ENCODE measurements at places on chromosomes 13 and 19. TPM values are rescaled to one million over a fixed set of nuclear protein-coding genes. Genes with fewer than 3 reads are reported as not detected.

DNA sequence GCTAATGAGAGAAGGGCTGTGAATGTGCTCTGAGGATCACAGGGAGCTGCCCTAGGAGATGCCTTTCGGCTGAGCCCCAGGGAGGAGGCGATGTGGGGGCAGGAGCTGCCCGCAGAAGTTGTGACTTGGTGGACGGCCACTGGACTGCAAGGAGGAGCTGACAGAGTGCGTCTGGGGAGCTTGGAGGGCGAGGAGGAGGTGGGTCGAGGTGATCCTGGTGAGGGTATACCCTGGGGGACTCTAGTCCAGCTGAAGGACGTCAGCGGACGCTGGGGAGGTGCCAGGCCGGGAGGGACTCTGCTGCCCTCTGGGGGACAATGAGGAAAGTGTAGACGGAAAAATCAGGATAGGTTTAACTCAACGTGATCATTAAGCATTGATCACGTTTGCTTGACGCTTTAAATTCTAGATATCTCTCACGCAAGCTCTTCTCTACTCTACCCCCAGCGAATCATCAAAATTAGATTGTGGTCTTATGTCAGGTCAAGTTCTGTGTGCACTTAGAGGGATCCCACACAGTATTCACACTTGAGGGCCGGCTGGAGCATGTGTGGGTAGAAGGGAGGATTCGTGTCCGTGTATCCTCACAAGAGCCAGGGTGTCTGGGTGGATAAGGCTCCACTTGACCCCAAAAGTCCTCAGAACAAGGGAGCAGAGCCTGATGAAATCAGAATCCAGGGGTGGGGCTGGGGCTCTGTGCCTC lies 3.3 kb upstream of the CEACAM7 start:
- no peak overlapping the region for H3K27ac ChIP-seq
- H3K4me1 ChIP-seq = no peaks in the 10 kb centered on the region
- H3K36me3 ChIP-seq = no peaks in the 10 kb centered on the region
- no peak overlapping the region for H3K4me3 ChIP-seq
- DNase-seq = no peak

DNA sequence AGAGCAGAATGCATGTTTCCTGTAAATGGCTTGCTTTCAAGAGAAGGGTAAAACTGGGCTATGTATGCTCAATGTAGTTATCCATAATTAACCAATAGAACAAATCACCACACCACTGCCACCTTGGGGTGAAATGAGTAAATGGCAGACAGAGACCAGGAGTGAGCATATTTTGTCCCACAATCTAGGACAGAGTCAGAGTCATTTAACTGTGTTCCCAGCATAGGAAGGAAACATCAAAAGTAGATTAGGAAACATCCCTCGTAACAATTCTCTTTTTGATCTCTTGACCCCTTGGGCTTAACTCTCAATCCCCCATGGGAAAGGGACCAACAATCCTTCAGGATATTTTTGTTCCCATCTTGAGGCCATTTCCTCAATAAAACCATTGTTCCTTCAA lies 224.8 kb downstream of the NHLRC3 start:
- H3K36me3 ChIP-seq = no peaks in the 10 kb centered on the region
- no peak overlapping the region for H3K4me3 ChIP-seq
- no peaks in the 10 kb centered on the region for H3K27me3 ChIP-seq
- peaks cover 2% of the 10 kb centered on the region for H3K4me1 ChIP-seq
- H3K27ac ChIP-seq = no peak overlapping the region

- no peaks in the 10 kb centered on the region for H3K36me3 ChIP-seq
- DNase-seq = no peak
- H3K27me3 ChIP-seq = no peaks in the 10 kb centered on the region
These were observed 1433.0 kb downstream of the UQCRFS1 start for GRCh38 chr19:27779954-27780353.

- no peaks in the 10 kb centered on the region for H3K4me1 ChIP-seq
- no peaks in the 10 kb centered on the region for H3K27me3 ChIP-seq
- H3K4me3 ChIP-seq = no peak overlapping the region
- no peak overlapping the region for H3K27ac ChIP-seq
- no peak for DNase-seq
- H3K36me3 ChIP-seq = no peaks in the 10 kb centered on the region
These were observed 1187.7 kb upstream of the PCDH9 start for GRCh38 chr13:68417801-68418200.

DNA sequence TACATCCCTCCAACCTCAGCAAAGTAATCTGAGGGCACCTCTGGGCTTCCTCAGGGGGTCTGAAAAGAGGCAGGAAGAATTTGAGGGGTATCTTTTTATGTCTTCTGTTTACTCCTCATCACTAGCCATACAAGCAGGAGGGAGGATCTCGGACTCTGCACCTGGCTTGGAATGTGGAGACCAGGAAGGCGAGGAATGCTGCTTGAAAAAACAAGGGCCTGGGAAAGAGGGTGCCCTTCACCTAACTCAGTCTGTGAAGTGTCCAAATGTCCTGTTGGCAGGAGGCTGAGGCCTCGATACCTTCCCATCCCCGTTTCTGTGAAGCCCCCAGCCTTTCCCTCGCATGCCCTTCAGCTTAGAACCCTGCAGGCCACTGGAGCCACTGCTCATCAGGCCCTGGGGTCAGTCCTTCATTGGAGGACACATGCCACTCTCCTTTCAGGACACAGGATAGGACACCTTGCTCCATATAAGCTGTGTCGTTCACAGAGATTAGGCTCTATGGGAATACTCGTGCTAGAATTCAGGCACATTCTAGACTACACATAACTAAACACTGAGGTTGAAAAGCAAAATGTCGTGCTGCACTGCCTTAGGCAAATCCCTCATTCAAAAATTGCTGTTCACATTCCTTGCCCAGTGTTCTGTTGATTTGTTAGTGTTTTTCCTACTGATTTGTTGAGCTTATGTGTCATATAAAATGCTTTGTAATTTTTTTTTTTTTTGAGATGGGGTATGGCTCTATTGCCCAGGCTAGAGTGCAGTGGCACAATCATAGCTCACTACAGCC lies 49.7 kb downstream of the ESD start:
- DNase-seq = no peak
- H3K27me3 ChIP-seq = no peaks in the 10 kb centered on the region
- H3K27ac ChIP-seq = no peak overlapping the region
- H3K4me3 ChIP-seq = no peak overlapping the region

GRCh38 chr19:49133621-49134454 lies 14.5 kb downstream of the PPFIA3 start:
- H3K4me1 ChIP-seq = no peaks in the 10 kb centered on the region
- no peak overlapping the region for H3K27ac ChIP-seq
- no peaks in the 10 kb centered on the region for H3K27me3 ChIP-seq
- H3K4me3 ChIP-seq = peak overlapping the region; percentile 7

DNA sequence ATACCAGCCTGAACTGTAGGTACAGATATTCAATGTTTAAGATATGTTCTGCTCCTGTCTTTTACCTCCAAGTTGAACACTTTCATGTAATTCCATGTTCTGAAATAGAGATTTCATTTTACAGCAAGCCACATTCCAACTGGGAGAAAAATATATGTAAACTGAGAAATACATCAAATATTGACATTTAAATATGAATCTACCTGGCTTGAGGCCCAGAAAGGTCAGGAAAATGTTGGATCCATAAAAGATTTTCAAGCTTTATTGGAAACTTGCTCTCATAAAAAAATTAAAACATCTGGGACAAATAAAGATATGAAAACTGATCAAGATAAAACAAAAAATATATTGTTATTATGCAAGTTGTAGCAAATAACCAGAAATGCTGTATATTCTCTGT lies 1078.7 kb upstream of the ATXN8OS start:
- H3K27ac ChIP-seq = no peak overlapping the region
- H3K4me3 ChIP-seq = no peak overlapping the region
- H3K4me1 ChIP-seq = no peaks in the 10 kb centered on the region
- no peak for DNase-seq

GRCh38 chr13:77579959-77580358 lies 44.5 kb downstream of the SCEL start:
- DNase-seq = no peak
- no peaks in the 10 kb centered on the region for H3K36me3 ChIP-seq
- H3K27ac ChIP-seq = no peak overlapping the region
- H3K4me3 ChIP-seq = no peak overlapping the region
- H3K4me1 ChIP-seq = no peaks in the 10 kb centered on the region

DNA sequence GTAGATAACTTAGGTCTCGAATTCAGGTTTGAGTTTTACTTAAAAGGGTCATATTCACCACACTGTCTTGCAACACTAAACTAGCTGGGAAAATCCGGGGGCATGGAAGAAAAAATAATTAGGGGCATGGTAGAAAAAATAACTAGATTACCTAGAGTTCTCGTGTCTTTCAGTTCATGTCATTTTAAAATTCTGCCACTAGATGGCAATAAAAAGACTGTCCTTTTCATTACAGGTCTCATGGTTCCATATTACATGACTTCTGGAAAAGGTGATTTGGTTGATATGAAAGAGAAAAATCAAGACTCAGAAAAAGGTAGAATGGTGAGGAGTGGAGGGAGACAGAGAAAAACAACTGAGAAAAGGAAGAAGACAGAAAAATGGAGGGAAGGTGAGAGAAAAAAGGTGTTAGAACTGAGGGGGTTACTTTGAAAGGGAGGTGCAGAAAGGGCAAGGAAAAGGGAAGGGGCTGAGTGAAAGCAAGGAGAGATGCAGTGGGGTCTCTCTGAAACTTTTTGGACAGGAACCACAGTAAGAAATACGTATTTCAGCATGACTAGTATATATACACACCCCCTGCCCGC lies 299.0 kb downstream of the KLF12 start:
- H3K36me3 ChIP-seq = no peaks in the 10 kb centered on the region
- H3K4me1 ChIP-seq = no peaks in the 10 kb centered on the region
- no peak for DNase-seq
- no peak overlapping the region for H3K4me3 ChIP-seq
- H3K27me3 ChIP-seq = no peaks in the 10 kb centered on the region
- no peak overlapping the region for H3K27ac ChIP-seq

GRCh38 chr13:99220199-99220935 lies 19.7 kb downstream of the UBAC2 start:
- no peak for DNase-seq
- no peaks in the 10 kb centered on the region for H3K36me3 ChIP-seq
- H3K4me1 ChIP-seq = no peaks in the 10 kb centered on the region
- no peak overlapping the region for H3K27ac ChIP-seq
- H3K27me3 ChIP-seq = no peaks in the 10 kb centered on the region

- no peaks in the 10 kb centered on the region for H3K36me3 ChIP-seq
- no peaks in the 10 kb centered on the region for H3K27me3 ChIP-seq
- peak; percentile 77 for DNase-seq
- peak overlapping the region; percentile 99 for H3K27ac ChIP-seq
- peak overlapping the region; percentile 53 for H3K4me3 ChIP-seq
- H3K4me1 ChIP-seq = peaks cover 9% of the 10 kb centered on the region
These were observed 2.5 kb downstream of the LDLR start for GRCh38 chr19:11091703-11092153.

GRCh38 chr13:97068151-97068550 lies 73.9 kb upstream of the OXGR1 start:
- no peak for DNase-seq
- no peaks in the 10 kb centered on the region for H3K27me3 ChIP-seq
- no peak overlapping the region for H3K4me3 ChIP-seq
- no peak overlapping the region for H3K27ac ChIP-seq
- no peaks in the 10 kb centered on the region for H3K36me3 ChIP-seq

DNA sequence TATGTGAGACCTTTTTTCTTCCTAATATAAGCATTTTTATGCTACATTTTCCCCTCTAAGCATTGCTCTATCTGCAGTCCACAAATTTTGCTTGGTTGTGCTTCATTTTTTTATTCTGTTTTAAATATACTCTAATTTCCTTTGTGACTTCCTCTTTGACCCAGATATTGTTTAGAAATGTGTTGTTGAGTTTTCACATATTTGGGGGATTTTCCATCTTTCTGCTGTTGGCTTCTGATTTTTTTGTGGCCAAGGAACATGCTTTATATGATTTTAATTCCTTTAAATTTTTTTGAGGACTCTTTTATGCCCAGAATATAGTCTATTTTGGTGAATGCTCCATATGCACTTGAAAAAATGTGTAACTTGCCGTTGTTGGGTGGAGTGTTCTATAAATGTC lies 22.9 kb downstream of the UBAC2 start:
- H3K36me3 ChIP-seq = no peaks in the 10 kb centered on the region
- DNase-seq = no peak
- H3K4me3 ChIP-seq = no peak overlapping the region
- H3K27me3 ChIP-seq = no peaks in the 10 kb centered on the region
- no peaks in the 10 kb centered on the region for H3K4me1 ChIP-seq

DNA sequence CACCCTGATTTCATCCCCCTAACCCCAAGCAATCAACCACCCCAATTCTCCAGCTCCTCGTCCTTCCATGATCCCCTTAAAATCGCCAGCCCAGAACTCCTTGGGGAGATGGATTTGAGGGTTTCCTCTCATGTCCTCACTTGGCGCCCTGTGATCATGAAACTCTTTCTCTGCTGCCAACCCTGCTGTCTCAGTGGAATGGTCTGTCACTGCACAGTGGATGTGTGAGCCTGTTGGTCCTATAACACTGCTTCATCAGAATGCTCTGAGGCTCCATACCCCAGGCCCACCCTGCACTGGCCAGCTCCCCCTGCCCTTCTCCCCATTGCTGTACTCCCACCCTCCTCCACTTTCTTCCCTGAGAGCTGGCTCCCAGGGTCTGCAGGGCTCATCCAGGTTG lies 12.6 kb upstream of the ZNF792 start:
- DNase-seq = no peak
- H3K36me3 ChIP-seq = no peaks in the 10 kb centered on the region
- H3K4me3 ChIP-seq = no peak overlapping the region

DNA sequence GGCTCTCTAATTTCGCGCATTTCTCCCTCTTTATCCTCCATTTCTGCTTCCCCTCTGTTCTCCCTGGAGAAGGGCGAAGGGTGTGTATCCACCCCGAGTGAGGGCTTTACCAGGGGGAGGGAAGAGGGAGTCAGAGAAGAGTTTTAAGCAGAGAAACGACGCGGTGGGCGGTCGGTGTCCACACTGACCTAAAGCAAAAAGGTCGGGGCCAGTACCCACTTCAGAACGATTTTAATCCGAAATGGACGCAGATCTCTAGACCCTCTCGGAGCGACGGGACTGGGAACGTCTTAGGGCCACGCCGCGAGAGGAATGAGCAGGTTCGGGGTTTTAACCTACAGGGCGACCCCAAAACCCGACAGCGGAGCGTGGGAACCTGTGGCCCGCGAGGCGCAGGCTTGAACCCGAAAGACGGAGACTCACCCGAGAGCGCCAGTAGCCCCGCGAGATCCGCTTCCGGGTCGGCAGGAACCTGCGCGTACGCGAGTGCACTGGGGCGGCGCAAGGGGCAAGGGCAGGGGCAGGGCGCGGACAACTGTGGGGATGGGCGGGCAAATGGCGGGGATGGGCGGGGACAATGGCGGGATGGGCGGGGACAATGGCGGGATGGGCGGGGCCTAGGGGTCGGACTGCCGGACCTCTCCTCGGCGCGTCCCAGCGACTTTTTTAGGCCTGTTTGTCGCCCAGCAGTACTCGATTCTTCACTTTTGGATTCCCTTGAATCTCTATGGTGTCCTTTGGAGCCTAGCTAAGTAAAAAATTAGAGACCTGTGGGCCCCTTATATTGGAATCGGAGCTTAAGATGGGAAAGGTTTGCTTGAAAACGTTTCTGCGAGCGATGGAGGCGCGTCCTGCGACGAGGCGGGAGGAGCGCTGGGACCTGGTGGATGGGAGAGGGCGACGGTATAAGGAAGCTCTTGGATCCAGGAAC lies at the start of gene ZNF677:
TSS of gene ZNF677 (minus strand) at position 463 of the 931 bp plus-strand sequence. CDS start 3,323 bp downstream, outside the sequence.
- DNase-seq = peak; percentile 85
- H3K4me1 ChIP-seq = no peaks in the 10 kb centered on the region
- H3K36me3 ChIP-seq = peaks cover 17% of the 10 kb centered on the region

- no peak for DNase-seq
- no peaks in the 10 kb centered on the region for H3K36me3 ChIP-seq
- no peaks in the 10 kb centered on the region for H3K27me3 ChIP-seq
- H3K27ac ChIP-seq = peak overlapping the region; percentile 54
These were observed 924 bp downstream of the TNFSF13B start for GRCh38 chr13:108270442-108270841.

- no peaks in the 10 kb centered on the region for H3K4me1 ChIP-seq
- no peak for DNase-seq
- peak overlapping the region; percentile 1 for H3K27ac ChIP-seq
These were observed 4.8 kb downstream of the KMT5C start for GRCh38 chr19:55344444-55344843.

NPAS1 gene
- total RNA-seq = 2.5 TPM

LMTK3 gene
- total RNA-seq = 2.9 TPM

C19orf67 gene
- total RNA-seq = not detected
